ENCODE measurements at places on chromosomes 2 and 18. TPM values are rescaled to one million over a fixed set of nuclear protein-coding genes. Genes with fewer than 3 reads are reported as not detected.

- DNase-seq: no peak
These were observed 64.9 kb downstream of the EML4 start for GRCh38 chr2:42233976-42234441.

- no peak for DNase-seq
These were observed 35.1 kb upstream of the YWHAQ start for GRCh38 chr2:9665898-9666297.

- DNase-seq: no peak
These were observed 1853.6 kb upstream of the LRRTM1 start for GRCh38 chr2:82158150-82158549.

DNA sequence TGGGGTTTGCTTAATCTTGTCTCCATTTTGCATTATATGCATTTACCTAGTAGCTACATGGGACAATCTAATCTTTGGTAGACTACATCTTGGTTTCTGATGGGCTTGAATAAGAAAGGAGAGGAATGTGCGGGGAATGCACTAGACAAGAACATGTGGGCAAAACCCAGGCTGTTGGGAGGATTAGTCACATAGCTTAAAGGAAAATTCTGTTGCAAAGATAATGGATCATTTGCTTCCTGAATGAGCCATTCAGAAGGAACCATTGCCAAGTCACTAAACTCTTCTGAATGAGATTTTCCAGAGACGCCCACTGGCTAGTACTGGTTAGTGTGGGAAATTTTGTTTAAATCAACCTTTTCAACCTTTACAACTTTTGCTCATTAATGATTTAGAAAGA lies 84.8 kb downstream of the OSBPL6 start:
- no peak for DNase-seq

GRCh38 chr2:236083934-236084333 lies 84.3 kb downstream of the GBX2 start:
- no peak for DNase-seq

- DNase-seq: no peak
These were observed 366.9 kb upstream of the HNRNPA3 start for GRCh38 chr2:176845718-176846117.

The CD207 gene
- total RNA-seq: 0.41 TPM

The ALPG gene
- not detected for total RNA-seq

The RAB6C gene
- total RNA-seq: 0.16 TPM

The KHK gene
- total RNA-seq: 4.5 TPM

The RAD51AP2 gene
- 0.11 TPM for total RNA-seq

The IL36B gene
- total RNA-seq: not detected

The EN1 gene
- total RNA-seq: not detected
